Pancreas (tissue), 10 donors: ENCODE measurements at places on chromosomes 16 and 17. TPM values are rescaled to one million over a fixed set of nuclear protein-coding genes. Genes with fewer than 3 reads are reported as not detected.

DNA sequence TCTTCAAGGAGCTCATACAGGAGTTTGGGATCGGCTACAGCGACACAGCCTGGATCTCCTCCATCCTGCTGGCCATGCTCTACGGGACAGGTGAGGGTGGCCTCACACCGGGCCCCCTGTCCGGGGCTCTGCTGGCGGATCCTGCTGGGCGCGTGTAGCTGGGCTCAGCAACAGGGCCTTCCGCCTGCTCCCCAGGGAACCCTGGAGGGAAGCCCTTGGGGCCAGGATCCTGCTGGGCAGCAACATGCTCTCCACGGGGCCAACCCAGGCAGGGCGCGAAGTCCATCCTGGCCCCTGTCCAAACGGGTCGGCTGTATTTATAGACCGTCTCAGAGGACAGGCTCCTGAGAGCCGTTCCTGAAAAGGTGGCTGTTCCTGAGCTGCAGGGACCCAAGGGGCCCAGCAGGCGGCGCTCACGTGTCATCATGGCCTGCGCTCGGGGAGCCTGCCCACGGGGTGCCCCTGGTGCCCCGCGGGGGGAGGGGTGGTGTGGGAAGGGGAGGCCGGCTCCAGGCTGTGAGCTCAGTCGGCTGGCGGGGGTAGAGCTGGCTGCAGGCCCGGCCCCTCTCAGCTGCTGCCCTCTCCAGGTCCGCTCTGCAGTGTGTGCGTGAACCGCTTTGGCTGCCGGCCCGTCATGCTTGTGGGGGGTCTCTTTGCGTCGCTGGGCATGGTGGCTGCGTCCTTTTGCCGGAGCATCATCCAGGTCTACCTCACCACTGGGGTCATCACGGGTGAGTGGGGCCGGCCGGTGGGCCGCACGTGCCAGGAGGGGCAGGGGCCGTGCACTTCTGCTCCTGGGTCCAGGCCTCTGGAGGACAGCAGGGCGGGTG, 7.5 kb downstream of the SLC16A3 start:
- H3K4me1 ChIP-seq = peaks cover 10% of the 10 kb centered on the region
- H3K27me3 ChIP-seq = no peaks in the 10 kb centered on the region
- H3K4me3 ChIP-seq = no peak overlapping the region
- H3K27ac ChIP-seq = no peak overlapping the region
- peak; percentile 77 for DNase-seq

- H3K27me3 ChIP-seq = no peaks in the 10 kb centered on the region
- H3K4me3 ChIP-seq = no peak overlapping the region
- H3K27ac ChIP-seq = no peak overlapping the region
- DNase-seq = no peak
Measured at GRCh38 chr16:1433756-1434155, 2.9 kb downstream of the PERCC1 start.

GRCh38 chr17:68612923-68613292, 11.7 kb upstream of the FAM20A start:
- H3K27me3 ChIP-seq = no peaks in the 10 kb centered on the region
- H3K4me1 ChIP-seq = peaks cover 7% of the 10 kb centered on the region
- DNase-seq = no peak
- no peaks in the 10 kb centered on the region for H3K36me3 ChIP-seq
- H3K27ac ChIP-seq = no peak overlapping the region

DNA sequence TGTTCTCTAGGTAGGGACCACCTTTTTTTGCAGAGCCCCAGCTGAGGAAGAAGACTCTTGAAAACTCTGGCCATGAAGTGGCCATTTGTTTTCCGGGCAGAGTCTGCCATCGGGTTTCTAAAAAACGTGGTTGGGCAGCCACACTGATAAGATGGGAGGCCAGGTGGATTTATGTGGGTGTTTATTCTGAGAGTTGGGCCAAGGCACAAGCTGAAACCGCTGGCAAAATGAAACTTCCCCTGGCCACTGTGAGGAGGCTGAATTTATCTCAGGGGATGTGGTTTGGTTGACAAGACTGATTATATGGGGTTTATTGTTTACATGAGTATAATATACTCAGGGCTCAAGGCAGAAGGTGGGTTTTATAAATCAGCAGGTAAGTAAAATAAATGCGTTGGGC, 421.8 kb downstream of the UTP18 start:
- H3K4me1 ChIP-seq = no peaks in the 10 kb centered on the region
- no peaks in the 10 kb centered on the region for H3K27me3 ChIP-seq
- no peaks in the 10 kb centered on the region for H3K36me3 ChIP-seq
- DNase-seq = no peak
- H3K4me3 ChIP-seq = no peak overlapping the region

DNA sequence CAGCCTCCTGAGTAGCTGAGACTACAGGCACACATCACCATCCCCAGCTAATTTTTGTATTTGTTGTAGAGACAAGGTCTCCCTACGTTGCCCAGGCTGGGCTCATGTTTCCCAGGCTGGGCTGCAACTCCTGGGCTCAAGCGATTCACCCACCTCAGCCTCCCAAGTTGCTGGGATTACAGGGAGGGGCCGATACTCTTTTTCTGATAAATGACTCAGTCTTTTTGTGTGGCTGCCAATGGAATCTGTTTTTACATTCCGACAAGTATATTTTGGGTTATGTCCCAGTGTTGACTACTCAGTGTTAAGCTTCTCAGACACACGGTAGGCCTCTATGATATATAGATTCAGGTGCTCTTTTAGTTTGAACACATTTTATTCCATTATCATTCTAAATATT, 58.1 kb downstream of the SLFN11 start:
- no peak overlapping the region for H3K4me3 ChIP-seq
- H3K36me3 ChIP-seq = no peaks in the 10 kb centered on the region
- no peak for DNase-seq
- H3K27ac ChIP-seq = no peak overlapping the region

JPH3 gene
- total RNA-seq = 0.79 TPM

SOST gene
- not detected for total RNA-seq
